Effector CD4-positive, alpha-beta T cell (primary cell): ENCODE measurements at places on chromosomes 2 and 18.

DNA sequence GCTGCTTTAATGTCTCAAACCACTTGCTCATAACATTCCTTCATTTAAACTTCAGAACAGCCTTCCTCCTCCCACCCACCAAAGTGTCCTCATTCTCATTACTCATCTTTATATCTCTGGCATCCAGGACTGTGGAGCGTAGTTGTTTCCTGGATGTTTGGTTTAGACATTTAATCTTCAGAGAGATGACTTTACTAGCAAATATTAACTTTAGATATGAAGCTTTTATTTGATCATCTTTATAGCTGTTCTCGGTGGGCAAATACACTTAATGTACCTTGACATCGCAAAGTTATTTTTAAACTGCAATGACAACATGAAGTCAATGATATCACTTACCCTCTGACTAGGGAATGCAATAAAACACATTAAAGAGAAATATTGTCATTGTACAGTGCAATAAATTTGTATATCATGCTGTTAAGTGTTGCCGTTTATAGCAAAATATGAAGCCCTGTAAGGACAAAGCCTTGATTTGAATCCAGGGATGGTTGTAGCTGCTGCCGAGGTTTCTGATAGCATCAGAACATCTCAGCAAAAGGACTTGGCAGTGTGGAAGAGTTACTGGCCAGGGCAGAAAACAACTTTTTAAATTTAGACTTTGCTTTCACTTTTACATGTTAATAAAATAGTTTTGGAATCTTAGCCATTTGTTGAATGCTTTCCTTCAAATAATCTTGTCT is 4.6 kb upstream of the LAMA3 start:
- DNase-seq = no peak

- no peak for DNase-seq
These were observed 15.6 kb downstream of the TRABD2A start for GRCh38 chr2:84865181-84865783.

DNA sequence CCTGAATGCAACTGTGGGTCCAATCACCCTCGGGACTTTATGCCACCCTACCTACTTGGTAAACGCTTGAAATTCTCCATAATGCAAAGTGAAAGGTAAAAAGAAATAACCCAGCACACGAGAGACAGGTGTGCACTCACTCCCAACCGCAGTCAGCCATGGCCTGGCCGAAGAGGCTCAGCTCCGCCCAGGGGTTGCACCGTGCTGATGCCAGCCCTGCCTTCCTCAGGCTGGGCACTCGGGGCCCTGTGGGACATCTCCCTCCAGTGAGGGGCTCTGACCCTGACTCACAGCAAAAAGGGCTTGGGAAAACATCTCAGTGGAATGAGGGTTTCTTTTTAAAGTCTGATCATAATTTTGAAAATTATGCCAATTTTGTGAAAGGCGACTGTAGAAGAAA is 13.3 kb downstream of the SLC66A2 start:
- no peak for DNase-seq

DNA sequence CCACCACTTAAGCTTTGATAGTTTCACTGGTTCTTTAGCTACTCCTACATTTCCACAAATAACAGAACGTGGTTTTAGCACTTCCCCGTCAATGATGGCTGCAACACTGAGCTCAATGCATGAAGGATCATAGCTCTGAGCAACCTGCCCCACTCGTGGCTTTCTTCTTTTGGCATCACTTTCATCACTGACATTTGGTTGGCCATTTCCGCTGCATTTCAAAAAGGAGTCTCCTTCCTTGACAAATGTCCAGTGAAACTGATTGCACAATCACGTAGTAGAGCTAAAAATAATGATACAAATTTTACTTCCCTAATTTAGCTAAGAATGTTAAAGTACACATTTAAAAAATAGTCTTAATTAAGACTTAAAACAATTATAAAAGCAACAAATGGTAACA is 205.2 kb upstream of the HDAC4 start:
- no peak for DNase-seq

DNA sequence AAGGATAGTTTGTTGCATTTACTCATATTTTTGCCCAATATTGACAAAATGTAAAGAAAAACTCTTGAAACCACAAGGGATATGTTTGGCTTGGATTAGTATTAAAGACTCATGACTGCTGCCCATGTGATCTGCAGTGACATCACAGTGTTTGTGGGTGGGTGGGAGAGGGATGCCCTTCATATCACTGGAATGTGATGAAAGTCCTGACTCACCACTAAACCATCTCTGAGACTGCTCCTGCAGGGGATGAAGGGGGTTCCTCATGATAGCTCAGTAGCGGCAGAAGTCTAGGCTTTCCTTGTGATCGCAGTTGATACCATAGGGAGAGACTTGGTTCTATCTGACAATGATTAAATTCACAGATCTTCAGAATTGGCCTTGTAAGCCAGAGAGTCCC is 451.2 kb downstream of the CNTNAP5 start:
- no peak for DNase-seq

- no peak for DNase-seq
These were observed 65.1 kb downstream of the MRPS9 start for GRCh38 chr2:105102963-105103421.

DNA sequence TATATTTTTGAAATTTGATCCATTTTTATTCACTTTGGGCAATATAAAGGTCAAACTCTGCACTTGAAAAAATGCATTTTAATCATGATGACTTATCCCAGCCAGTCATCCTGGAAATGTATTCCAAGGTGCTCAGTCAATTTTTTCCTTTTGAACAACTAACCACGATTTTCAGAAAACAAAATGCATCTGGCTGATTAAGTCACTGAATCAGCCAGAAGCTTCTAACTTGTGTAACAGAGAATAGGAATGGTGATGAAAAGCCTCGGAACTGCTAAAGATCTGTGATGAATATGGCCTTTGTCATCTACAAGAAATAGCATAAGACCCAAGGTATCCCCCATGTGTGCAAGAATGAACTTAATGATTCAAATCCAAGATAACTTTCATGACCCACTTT is 572.7 kb downstream of the EPHA4 start:
- DNase-seq = no peak

GRCh38 chr18:30406728-30407127 is 635.8 kb downstream of the DSC3 start:
- no peak for DNase-seq

DNA sequence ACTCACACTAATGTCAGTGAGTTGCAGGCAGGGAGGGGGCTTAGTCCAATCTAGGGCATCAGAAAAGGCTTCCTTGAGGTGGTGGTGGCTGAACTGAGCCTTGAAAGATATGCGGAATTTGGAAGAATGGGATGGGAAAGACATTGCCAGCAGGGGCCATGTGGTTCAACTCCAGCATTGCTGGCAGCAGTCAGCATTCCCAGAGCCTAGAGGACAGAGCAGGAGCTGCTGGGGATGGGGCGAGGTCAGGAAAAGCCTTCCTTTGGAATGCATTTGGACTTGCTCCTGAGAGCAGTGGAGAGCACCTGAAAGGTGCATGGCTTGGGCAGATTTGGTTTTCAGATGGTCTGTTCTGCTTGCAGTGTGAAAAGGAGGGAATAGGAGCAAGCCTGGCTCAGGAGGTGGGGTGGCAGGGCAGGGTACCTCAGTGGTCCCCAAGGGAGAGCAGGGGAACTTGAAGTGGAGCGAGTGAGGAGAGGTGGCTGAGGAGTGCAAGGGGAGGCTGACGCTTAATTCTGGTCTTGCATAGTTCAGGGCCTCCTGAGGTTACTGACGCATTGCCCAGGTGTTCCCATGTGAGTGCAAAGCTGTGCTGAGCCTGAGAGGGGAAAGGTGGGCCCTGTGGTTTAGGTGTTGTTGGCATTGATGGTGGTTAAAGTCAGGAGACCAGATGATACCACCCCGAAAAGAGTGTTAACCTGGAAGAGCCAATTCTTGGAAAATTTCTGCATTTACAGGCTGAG is 112.1 kb upstream of the MGAT5 start:
- DNase-seq = no peak

DNA sequence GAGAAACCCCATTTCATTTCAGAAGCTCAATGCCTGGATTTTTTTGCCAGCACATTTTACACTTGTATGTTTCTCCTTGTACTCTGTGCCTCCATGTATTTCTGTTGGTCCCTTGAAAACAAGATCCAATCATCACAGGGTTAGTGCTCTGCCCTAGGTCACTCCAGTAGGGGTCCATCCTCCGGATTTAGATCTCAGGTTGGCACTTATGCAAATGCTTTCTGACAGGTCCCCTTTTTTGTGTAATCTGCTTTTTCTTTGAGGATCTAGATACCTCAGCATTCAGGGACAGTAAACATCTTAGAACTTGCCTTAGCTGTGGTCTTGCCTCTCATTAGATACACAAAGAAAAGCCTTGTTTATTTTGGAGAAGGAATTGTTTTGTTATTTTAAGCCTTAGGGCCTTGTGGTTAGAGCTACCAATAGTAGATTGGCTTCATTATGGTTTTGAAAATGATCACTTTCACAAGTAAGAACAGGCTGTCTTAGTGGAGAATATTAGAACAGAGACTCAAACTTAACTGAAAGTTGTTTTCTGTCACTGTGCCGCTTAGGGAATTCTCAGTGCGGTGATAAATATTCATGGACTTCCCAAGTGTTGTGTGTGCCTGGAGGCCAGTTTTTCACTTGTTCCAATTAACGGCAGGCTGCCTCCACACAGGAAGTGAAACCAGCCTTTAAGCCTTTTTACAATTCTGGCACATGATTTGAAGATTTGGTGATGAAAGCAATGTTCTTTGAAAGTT is 7.8 kb downstream of the MERTK start:
- no peak for DNase-seq

GRCh38 chr2:42659609-42660008 is 91.2 kb downstream of the MTA3 start:
- no peak for DNase-seq

- no peak for DNase-seq
These were observed 33.6 kb downstream of the APCDD1 start for GRCh38 chr18:10488017-10488416.

GRCh38 chr18:40877096-40877495 is 1077.9 kb upstream of the PIK3C3 start:
- no peak for DNase-seq

- DNase-seq = no peak
These were observed 307.3 kb upstream of the CNTNAP5 start for GRCh38 chr2:123717636-123718334.

- no peak for DNase-seq
These were observed 620.6 kb upstream of the ID2 start for GRCh38 chr2:8061219-8061618.

DNA sequence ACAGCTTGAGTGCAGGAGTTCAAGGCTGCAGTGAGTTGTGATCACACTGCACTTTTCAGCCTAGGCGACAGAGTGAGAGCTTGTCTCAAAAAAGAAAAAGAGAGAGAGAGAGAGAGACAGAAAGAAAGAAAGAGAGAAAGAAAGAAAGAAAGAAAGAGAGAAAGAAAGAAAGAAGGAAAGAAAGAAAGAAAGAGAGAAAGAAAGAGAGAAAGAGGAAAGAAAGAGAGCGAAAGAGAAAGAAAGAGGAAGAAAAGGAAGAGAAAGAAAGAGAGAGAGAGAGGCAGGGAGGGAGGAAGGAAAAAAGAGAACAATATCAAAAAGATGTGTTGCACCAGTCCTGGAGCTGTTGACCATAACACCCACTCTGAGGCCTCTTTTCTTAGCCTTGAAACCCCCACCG is 89.8 kb upstream of the MBOAT2 start:
- no peak for DNase-seq

- DNase-seq = no peak
These were observed 78.8 kb downstream of the NABP1 start for GRCh38 chr2:191756761-191757160.

DNA sequence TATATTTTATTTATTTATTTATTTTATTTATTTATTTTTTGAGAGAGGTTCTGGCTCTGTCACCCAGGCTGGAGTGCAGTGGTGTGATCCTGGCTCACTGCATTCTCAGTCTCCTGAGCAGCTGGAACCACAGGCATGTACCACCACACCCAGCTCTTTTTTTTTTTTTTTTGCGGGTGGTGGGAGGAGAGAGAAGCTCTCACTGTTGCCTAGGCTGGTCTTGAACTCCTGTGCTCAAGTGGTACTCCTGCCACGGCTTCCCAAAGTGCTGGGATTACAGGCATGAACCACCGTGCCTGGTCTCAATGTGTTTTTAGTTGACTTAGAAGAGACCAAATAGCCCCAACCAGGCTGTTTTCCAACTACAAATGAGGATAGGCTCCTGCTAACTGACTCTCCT is 80.7 kb downstream of the PDCL3 start:
- DNase-seq = no peak

- no peak for DNase-seq
These were observed at the start of gene ARHGAP25 for GRCh38 chr2:68734688-68735525. TSS of gene ARHGAP25 (plus strand) at chr2:68734811. CDS start at chr2:68735200, 389 bp downstream.

DNA sequence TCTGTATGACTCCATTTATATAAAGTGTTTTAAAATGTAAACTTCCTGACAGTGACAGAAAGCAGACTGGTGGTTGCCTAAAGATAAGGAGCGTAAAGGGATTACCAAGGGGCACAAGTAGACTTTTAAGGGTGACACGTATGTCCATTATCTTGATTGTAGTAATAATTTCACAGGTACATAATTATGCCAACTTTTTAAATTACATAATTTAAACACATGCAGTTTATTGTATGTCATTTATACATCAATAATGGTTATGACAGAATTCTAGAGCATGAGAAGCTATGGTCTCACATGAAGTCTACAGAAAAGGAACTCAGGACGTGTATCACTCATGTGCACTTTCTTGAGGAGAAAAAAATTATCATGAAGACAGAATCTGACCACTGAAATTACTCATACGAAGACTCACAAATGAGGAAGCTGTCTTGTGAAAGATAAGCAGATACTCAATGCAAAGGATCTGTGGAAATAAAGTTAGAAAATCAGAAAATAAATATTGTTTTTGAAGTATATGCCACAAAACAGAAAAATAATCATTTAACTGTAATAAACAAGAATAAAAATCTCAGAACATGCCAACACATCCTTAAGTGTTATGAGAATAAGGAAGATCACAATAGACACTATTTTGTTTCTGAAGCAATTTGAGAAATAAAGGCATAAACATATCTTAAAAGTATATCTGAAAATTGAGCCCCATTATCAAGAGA is 84.4 kb downstream of the TMEM131 start:
- DNase-seq = no peak

DNA sequence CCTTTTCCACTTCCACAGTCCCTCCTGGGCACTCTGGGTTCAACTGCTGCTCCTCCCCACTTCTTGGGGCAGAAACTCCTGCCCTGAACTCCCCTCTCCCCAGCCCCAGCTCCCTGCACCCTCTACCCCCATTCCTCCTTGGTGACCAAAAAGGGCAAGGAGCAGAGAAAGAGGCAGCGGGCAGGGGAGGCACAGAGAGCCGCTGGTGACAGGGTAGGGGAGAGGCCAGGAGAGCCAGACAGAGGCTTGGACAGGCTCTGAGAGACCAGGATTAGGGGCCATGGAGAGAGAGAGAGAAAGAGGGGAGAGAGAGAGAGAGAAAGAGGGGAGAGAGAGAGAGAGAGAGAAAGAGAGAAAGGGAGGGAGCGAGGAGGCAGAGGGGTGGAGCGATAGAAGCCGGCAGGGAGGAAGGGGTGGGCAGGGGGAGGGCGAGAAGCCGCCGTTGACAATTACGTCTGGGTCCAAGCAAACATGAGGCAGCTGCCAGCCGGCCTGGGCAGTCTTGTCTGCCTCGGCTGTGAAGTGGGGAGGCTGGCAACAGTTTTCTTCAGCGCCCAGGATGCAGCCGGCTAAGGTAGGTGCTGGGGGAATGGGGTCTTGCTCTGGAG is at the start of gene KCNIP3:
TSS of gene KCNIP3 (plus strand) at position 468 of the 608 bp plus-strand sequence. CDS start at position 560, 92 bp downstream.
- no peak for DNase-seq

- no peak for DNase-seq
These were observed 212.6 kb upstream of the ACVR2A start for GRCh38 chr2:147632198-147632597.
